A549 treated with CORT108297 at 1 μM for 4 hours (cell line): ENCODE measurements at places on chromosomes 4 and X. TPM values are rescaled to one million over a fixed set of nuclear protein-coding genes. Genes with fewer than 3 reads are reported as not detected.

Gene RHOXF1
- total RNA-seq, result 0.10 TPM in 1 of 5 replicates, not detected in the others

Gene TRIM61
- total RNA-seq, result not detected in 5 replicates

Gene SLC39A8
- 9.6 to 10.9 TPM (median 10.3 TPM) in 5 replicates for total RNA-seq

Gene PF4V1
- not detected in 5 replicates for total RNA-seq

Gene PCDH10
- total RNA-seq, result 0.10 to 0.26 TPM (median 0.13 TPM) in 5 replicates

Gene MAD2L1
- total RNA-seq, result 46.7 to 63.3 TPM (median 49.3 TPM) in 5 replicates

Gene CHRDL1
- 0.01 to 0.06 TPM in 2 of 5 replicates, not detected in the others for total RNA-seq

Gene GAGE2A
- total RNA-seq, result not detected in 5 replicates

Gene TMPRSS11A
- not detected in 5 replicates for total RNA-seq

Gene NSDHL
- 39.7 to 42.5 TPM (median 40.6 TPM) in 5 replicates for total RNA-seq

Gene EDNRA
- total RNA-seq, result 0.20 to 0.47 TPM (median 0.35 TPM) in 5 replicates

Gene TEX13B
- not detected in 5 replicates for total RNA-seq

Gene NOX1
- total RNA-seq, result 0.09 to 0.15 TPM in 2 of 5 replicates, not detected in the others

Gene FAM184B
- 0.01 to 0.06 TPM (median 0.05 TPM) in 5 replicates for total RNA-seq

Gene SGMS2
- 16.7 to 23.9 TPM (median 20.7 TPM) in 5 replicates for total RNA-seq

Gene SPANXC
- 0.44 to 1.4 TPM (median 0.92 TPM) in 5 replicates for total RNA-seq

Gene WDR44
- 10.0 to 15.6 TPM (median 12.4 TPM) in 5 replicates for total RNA-seq

Gene KLKB1
- 0.07 TPM in 1 of 5 replicates, not detected in the others for total RNA-seq

Gene UGT8
- 0.16 to 0.22 TPM (median 0.18 TPM) in 5 replicates for total RNA-seq

Gene FAM13A
- total RNA-seq, result 4.6 to 6.2 TPM (median 5.6 TPM) in 5 replicates

Gene CXCR3
- 0.05 to 0.16 TPM in 2 of 5 replicates, not detected in the others for total RNA-seq

Gene USP46
- total RNA-seq, result 6.7 to 8.3 TPM (median 7.7 TPM) in 5 replicates

Gene PAGE1
- 0.25 to 0.31 TPM in 2 of 5 replicates, not detected in the others for total RNA-seq

Gene VCX2
- not detected in 5 replicates for total RNA-seq

Gene GPC3
- total RNA-seq, result 0.18 TPM in 1 of 5 replicates, not detected in the others

Gene EPGN
- total RNA-seq, result 0.07 to 0.27 TPM in 2 of 5 replicates, not detected in the others

Gene PAGE4
- not detected in 5 replicates for total RNA-seq

Gene RADX
- 0.03 to 0.12 TPM (median 0.04 TPM) in 5 replicates for total RNA-seq

Gene EFHC2
- total RNA-seq, result 0.17 to 0.29 TPM (median 0.21 TPM) in 5 replicates

Gene GPR34
- 0.05 TPM in 2 of 5 replicates, not detected in the others for total RNA-seq

Gene GAGE13
- total RNA-seq, result 0.17 TPM in 1 of 5 replicates, not detected in the others
